Activated naive CD8-positive, alpha-beta T cell treated with anti-CD3 and anti-CD28 coated beads, Interleukin-2, amount 50 U/mL, for 24 hours (primary cell): ENCODE measurements at places on chromosomes 1 and 21.
A peak's percentile ranks its signal among the peaks of the same experiment; 100 is the strongest.

DNA sequence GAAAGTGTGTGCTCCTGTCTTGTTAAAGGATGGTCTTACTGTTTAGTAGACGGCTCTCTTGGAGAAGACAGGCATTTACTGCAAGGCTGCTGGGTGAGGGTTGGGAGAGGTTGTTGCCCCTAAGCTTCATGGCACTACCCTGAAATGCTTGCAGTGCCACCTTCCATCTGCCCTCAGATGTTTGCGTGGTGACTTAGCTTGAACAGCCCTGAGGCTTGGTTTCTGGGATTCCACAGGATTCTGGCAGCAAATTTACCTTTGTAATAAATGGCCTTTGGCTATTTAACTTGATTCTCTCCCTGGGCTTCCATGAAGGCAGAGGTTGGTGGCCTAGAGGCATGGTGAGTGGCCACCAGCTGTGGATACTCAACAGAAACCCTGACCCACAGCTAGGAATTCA lies 11.6 kb downstream of the MTARC1 start:
- H3K36me3 ChIP-seq, result no peaks in the 10 kb centered on the region
- H3K27me3 ChIP-seq, result peaks cover 4% of the 10 kb centered on the region
- no peaks in the 10 kb centered on the region for H3K4me1 ChIP-seq
- H3K27ac ChIP-seq, result no peak overlapping the region
- DNase-seq, result no peak
- H3K4me3 ChIP-seq, result no peak overlapping the region

- DNase-seq, result no peak
- H3K4me3 ChIP-seq, result no peak overlapping the region
- no peaks in the 10 kb centered on the region for H3K36me3 ChIP-seq
- H3K27me3 ChIP-seq, result no peaks in the 10 kb centered on the region
- H3K27ac ChIP-seq, result no peak overlapping the region
Observed at GRCh38 chr1:55047611-55048010, 8.3 kb downstream of the PCSK9 start.

GRCh38 chr1:46413596-46413985 lies 19.5 kb downstream of the FAAH start:
- DNase-seq, result peak; percentile 14
- H3K36me3 ChIP-seq, result no peaks in the 10 kb centered on the region
- H3K27ac ChIP-seq, result no peak overlapping the region
- no peaks in the 10 kb centered on the region for H3K27me3 ChIP-seq
- H3K4me1 ChIP-seq, result no peaks in the 10 kb centered on the region

- peaks cover 21% of the 10 kb centered on the region for H3K36me3 ChIP-seq
- peaks cover 2% of the 10 kb centered on the region for H3K4me1 ChIP-seq
Observed at GRCh38 chr1:21041541-21041940, 135.2 kb downstream of the EIF4G3 start.

DNA sequence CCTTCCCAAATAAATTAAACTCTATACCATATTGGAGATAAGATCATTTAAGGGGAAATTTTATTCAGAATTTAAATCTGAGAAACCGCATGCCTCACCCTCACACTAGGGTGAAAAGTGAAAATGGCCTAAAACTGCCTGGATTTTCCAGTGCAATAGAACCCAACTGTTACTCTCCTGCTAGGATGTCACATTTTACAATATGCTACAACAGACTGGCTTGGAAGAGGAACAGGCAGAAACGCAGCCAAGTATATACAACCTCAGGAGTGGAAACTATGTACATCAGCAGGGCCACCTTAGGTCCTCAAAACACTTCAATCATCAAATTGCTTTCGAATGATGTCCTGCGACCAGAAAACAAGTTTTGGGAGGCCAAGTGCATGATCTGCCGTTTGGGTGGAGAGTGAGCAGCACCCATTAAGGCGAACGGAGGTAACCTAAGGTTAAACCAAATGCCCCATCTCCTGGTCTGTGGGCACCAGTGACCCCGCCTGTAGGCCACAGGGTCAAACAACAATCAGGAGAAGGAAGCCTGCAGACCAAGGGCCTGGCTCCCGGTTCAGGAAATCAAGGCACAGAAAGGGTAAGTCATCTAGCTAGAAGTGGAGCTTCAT lies 4.9 kb downstream of the RCAN1 start:
- no peaks in the 10 kb centered on the region for H3K27me3 ChIP-seq
- no peak overlapping the region for H3K27ac ChIP-seq
- no peak overlapping the region for H3K4me3 ChIP-seq
- peaks cover 22% of the 10 kb centered on the region for H3K4me1 ChIP-seq

DNA sequence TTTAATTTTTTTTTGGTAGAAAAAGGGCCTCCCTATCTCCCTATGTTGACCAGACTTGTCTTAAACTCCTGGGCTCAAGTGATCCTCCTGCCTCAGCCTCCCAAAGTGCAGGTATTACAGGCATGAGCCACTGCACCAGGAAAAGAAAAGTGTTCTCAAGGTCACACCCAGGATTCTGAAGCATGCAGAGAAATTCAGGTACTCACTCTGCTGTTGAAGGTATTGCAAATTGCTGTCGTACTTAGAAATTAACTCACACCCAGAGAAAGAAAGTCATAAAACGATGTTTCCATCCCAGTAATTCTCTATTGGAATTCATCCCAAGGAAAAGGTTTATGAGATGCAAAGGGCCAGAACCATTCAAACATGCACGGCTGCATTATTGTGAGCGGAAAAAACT lies 73.7 kb downstream of the DHRS3 start:
- no peak overlapping the region for H3K27ac ChIP-seq
- H3K27me3 ChIP-seq, result no peaks in the 10 kb centered on the region
- peaks cover 12% of the 10 kb centered on the region for H3K4me1 ChIP-seq
- no peak for DNase-seq
- no peaks in the 10 kb centered on the region for H3K36me3 ChIP-seq

DNA sequence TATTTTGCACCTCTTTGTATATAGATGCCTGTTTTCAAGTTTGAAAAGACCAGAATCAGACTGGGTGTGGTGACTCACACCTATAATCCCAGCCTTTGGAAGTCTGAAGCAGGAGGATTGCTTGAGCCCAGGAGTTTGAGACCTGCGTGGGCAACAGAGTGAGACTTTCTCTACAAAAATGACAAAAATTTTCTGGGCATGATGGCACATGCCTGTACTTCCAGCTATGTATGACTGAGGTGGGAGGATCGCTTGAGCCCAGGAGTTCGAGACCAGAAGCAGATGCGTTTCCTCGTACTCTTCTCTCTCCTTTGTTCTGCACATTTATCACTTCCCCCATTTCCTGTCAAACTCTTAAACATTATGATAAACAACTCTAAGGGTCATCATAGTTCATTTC lies 310.0 kb upstream of the SNX7 start:
- no peaks in the 10 kb centered on the region for H3K27me3 ChIP-seq
- H3K27ac ChIP-seq, result no peak overlapping the region
- no peak overlapping the region for H3K4me3 ChIP-seq
- no peaks in the 10 kb centered on the region for H3K36me3 ChIP-seq

DNA sequence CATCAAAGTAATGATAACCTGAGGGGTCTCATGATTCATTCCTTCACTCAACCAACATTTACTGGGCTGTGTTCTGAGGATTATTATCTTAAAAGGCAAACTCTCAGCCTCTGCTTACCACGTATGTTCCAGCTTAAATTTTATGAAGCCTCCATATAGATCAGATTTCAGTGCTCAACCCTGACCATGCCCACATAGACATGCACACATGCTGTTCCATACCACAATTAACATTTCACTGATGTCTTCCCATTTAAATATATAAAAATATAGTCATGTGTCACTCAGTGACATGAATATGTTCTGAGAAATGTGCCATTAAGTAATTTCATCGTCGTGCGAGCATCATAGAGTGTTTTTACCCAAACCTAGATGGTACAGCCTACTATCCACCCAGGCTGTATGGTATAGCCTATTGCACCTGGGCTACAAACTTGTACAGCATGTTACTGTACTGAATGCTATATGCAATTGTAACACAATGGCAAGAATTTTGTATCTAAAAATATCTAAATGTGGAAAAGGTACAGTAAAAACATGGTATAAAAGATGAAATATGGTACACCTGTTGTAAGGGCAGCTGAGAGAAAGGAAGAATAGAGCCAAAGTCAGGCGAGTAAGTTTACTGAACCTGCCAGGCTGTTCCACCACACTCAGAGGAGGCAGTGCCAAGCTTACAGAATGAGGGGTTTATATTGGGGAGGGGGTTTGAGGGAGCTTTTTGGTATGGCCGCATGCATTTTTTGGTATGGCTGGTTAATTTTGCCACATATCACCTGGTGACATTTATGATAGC lies 134.7 kb upstream of the ETV3 start:
- no peak for DNase-seq
- H3K27me3 ChIP-seq, result peaks cover 10% of the 10 kb centered on the region
- H3K36me3 ChIP-seq, result no peaks in the 10 kb centered on the region
- H3K4me3 ChIP-seq, result no peak overlapping the region
- no peaks in the 10 kb centered on the region for H3K4me1 ChIP-seq

DNA sequence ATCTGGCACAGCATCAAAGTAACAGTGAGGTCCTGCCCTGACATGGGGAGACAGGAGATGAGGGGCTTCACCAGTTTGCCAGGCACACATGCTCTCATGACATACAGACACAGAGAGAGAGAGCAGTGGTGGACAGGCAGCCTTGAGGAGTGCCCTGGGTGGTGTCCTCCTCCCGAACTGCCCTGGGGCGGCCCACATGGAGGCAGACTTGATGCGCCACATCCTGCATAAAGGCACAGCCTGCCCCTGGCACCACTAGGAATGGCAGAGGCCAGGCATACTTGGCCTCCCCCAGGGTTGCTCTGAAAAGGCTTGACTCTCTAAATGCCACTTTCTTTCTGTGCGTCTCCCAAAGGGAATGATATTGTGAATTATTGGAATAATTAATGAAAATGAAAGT lies 67.5 kb downstream of the SPAG17 start:
- H3K36me3 ChIP-seq, result no peaks in the 10 kb centered on the region
- no peak overlapping the region for H3K4me3 ChIP-seq
- H3K4me1 ChIP-seq, result no peaks in the 10 kb centered on the region
- no peak overlapping the region for H3K27ac ChIP-seq

DNA sequence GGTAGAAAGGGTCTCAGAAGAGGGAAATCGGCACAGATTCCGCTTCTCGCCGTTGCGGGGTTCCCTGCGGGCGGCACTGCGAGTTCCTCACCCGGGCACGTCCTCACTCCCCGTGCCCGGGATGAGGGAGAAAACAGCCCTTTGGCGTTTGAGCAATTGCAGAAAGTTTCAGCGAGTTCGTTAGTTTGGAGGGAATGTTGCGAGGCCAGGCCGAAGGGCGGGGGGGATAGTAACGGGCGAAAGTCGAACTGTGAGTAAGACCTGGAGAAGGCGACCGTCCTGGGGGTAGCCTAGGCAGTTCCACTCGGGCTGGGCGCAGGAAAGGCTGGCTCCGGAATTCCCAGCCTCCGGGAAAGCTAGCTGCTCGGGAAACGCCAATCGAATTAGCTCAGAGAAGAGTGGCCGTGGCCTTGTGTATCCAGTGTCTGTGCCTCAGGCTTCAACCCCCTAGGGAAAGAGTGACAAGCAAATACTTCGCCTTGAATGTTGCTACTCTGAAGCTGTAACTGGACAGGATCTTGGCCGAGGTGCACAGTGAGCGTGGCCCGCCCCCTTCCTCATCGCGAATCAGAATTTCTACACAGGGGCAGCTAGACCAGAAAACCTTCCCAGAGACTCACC lies 787 bp downstream of the PTGFR start:
- peaks cover 1% of the 10 kb centered on the region for H3K36me3 ChIP-seq
- H3K27ac ChIP-seq, result no peak overlapping the region
- peaks cover 3% of the 10 kb centered on the region for H3K4me1 ChIP-seq
- no peak for DNase-seq

- H3K4me3 ChIP-seq, result no peak overlapping the region
- no peak overlapping the region for H3K27ac ChIP-seq
- H3K4me1 ChIP-seq, result peaks cover 14% of the 10 kb centered on the region
- no peaks in the 10 kb centered on the region for H3K27me3 ChIP-seq
Observed at GRCh38 chr1:9890224-9890731, 19.8 kb downstream of the CTNNBIP1 start.

- no peak overlapping the region for H3K4me3 ChIP-seq
- no peak overlapping the region for H3K27ac ChIP-seq
- H3K27me3 ChIP-seq, result peaks cover 5% of the 10 kb centered on the region
- no peaks in the 10 kb centered on the region for H3K36me3 ChIP-seq
- H3K4me1 ChIP-seq, result no peaks in the 10 kb centered on the region
- no peak for DNase-seq
Observed at GRCh38 chr1:39590546-39590945, 14.0 kb upstream of the PABPC4 start.

- no peak overlapping the region for H3K27ac ChIP-seq
- no peaks in the 10 kb centered on the region for H3K36me3 ChIP-seq
- no peak overlapping the region for H3K4me3 ChIP-seq
- DNase-seq, result no peak
- H3K27me3 ChIP-seq, result no peaks in the 10 kb centered on the region
- H3K4me1 ChIP-seq, result no peaks in the 10 kb centered on the region
Observed at GRCh38 chr1:29310616-29311180, 74.4 kb downstream of the PTPRU start.

DNA sequence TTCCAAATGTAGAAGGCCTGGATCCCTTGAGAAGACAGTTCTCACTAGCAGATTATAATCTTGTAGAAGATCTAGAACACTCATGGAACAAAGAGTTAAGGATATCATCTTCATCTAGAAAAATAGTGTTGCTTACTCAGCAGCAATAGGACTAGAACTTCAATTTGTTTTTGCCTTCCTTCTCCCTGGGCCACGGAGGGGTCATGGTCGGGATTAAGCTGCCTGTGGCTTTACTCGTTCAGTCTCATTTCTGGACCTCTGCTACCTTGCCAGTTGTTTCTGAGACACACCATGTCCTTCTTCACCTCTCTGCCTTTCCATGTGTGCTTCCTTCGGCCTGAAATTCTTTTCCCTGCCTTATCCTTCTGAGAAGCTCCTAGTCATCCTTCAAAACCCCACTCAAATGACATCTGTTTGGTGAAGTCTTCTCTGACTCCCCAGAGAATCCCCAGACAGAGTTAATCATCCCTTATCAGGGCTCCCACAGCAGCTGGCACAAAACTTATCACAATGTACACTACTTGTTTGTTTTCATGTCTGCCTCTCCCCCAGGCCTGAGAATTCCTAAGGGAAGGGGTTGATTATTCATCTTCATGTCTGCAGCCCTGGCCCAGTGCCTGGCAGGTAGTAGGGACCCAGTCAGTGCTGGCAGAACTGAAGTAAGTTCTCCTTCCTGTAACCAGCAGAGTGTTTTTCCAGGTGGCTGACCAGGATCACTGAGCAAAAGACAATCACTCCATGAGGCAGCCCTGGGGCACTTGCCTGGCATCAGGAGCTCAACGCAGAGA lies 15.5 kb upstream of the SNX27 start:
- no peaks in the 10 kb centered on the region for H3K36me3 ChIP-seq
- no peak overlapping the region for H3K4me3 ChIP-seq
- H3K27me3 ChIP-seq, result peaks cover 10% of the 10 kb centered on the region
- H3K4me1 ChIP-seq, result peaks cover 6% of the 10 kb centered on the region

- no peaks in the 10 kb centered on the region for H3K27me3 ChIP-seq
- no peak for DNase-seq
- peaks cover 8% of the 10 kb centered on the region for H3K4me1 ChIP-seq
Observed at GRCh38 chr1:186865857-186866256, 37.1 kb downstream of the PLA2G4A start.

DNA sequence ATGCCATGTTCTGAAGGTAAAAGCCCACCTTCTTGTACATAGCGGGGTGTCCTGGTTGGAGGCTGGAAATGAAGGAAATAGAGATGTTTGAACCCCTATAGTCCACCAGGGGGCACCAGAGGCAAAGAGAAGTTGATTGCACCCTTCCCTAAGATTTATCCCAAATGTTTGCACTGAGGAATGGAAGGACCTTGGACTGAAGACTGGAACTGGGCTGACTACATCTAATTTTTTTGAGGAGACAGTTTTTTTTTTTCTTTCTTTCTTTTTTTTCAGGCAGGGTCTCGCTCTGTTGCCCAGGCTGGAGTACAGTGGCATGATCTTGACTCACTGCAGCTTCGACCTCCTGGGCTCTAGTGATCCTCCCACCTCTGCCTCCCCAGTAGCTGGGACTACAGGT lies 55.3 kb upstream of the EIF4G3 start:
- peak; percentile 29 for DNase-seq
- peaks cover 50% of the 10 kb centered on the region for H3K36me3 ChIP-seq
- peak overlapping the region; percentile 3 for H3K27ac ChIP-seq
- H3K4me3 ChIP-seq, result no peak overlapping the region
